ENCODE measurements at places on chromosomes 1 and 21.

- no peak for DNase-seq
These were observed 26.5 kb downstream of the CYYR1 start for GRCh38 chr21:26546446-26547097.

DNA sequence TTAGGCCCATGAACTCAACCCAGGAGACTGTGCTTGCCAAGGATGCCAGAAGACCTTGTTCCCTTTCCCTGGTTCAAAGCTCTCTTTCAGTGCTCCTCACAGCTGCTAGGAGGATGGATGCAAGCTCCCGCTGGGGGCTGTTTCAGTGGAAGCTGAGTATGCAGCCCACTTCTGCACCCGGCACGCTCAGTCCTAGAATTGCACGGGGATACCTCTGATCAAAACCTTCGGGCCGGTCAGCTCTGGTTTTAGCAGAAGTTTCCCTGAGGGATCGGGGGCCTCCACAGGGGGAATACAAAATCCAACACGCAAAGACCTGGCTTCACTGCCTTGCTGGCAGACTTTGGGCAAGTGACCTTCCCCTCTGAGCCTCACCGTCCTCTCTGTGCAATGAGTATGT is 4.2 kb upstream of the SSBP3 start:
- DNase-seq = no peak

GRCh38 chr1:112850034-112850757 is 105.8 kb downstream of the SLC16A1 start:
- no peak for DNase-seq

DNA sequence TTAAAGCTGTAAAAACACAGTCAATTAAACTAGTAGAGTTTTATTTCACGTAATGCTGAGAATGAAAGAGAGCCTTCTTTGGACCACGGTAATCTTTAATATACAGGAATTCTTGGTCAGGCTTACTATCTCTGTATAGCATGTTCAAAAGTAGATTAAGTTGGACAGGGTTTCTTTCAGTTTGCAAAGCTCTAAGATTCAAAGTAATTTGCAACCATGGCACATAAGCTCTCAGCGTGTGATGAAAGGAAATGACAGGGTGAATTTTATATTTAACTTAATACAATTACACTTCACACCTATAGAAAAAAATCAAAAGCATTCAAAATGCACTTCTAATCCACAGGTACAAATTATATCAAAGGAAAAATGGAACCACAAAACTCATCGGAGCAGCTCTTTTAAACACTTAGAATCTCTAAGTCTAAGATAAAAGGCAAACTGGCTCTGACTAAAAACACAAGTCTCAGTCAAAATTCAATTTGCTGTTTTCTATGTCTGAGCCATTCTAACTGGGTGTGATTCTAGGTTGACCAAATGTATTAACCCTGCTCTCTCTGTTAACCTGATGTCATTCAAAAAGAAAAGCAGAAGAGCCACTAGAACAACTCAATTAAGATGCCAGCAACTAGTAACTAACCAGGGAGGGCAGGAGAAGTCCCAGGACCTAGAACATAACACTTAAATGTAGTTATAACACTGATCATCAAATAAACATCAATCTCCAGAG is 147.7 kb downstream of the RERE start:
- DNase-seq = no peak

GRCh38 chr1:83676106-83676505 is 322.8 kb downstream of the TTLL7 start:
- no peak for DNase-seq

GRCh38 chr1:153527023-153527682 is 8.6 kb downstream of the S100A6 start:
- no peak for DNase-seq

DNA sequence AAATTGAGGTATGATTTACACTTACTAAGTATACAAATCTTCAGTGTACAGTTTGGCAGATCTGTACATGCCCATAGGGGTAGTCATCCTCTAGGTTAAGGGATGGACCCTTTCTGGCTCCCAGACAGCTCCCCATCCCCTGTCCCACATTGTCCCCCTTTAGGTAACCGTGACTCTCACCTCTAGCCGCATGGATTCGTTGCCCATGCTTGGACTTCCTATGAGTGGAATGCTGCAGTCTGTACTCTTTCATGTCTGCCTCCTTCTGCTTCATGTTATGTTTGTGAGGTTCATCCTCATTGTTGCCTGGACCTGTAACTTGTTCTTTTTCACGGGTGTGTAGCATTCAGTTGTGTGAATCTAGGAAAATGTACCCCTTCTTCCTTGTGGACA is 20.3 kb downstream of the SLC37A1 start:
- no peak for DNase-seq

- DNase-seq = peak; percentile 69
These were observed 9.8 kb downstream of the RAP1GAP start for GRCh38 chr1:21659099-21659923.

DNA sequence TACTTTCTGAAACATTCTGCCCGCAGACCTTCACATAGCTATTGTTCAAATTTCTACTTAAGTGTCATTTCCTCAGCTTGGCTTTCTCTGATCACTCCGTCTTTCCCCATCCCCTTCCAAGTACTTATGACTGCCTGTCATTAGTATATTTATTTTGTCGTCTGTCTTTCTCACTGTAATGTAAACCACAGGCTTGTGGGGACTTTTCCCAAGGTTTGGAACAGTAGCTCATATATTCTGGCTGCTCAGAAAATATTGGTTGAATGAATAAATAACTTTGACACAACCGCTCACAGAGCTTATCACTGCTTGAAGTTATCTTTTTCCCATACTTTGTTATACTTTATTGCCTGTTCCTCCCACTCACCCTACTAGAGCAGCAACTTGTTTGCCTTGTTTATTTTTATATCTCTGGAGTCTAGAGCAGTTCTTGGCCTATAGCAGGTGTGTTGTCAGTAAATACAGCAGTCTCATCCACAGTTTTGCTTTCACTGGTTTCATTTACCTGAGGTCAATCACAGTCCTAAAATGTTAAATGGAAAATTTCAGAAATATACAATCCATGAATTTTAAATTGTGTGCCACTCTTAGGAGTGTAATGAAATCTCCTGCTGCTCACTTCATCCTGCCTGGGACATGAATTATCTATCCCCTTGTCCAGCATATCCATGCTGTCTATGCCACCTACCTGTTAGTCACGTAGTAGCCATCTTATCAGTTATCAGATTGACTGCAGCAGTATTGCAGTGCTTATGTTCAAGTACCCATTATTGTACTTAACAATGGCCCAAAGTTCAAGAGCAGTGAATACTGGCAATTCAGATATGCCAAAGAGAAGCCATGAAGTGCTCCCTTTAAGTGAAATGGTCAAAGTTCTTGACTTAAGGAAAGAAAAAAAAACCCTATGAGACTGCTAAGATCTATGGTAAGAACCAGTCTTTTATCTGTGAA is 2.4 kb upstream of the CNIH4 start:
- no peak for DNase-seq

DNA sequence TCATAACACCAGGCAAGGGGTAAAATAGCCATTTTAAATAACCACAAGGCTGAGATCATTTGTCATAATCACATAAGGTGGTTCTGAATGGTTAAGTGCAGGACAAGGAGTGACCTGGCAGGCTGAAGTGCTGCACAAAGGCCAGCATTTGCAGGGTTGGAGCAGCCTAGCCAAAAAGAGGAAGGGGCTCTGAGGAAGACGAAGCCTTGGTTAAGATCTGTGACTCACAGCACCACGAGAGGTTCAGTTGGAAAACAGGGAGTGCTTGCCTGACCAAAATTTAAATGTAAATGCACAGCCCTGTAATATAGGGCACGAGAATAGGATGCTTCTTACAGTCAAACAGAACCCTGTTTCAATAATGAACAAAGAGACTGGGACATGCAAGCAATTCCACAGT is 12.1 kb downstream of the ATP5PF start:
- DNase-seq = no peak

GRCh38 chr1:17206196-17206595 is 1.3 kb downstream of the PADI1 start:
- no peak for DNase-seq

- no peak for DNase-seq
These were observed 20.0 kb downstream of the DRAXIN start for GRCh38 chr1:11711490-11711889.

GRCh38 chr1:59397139-59397858 is 100.4 kb downstream of the FGGY start:
- no peak for DNase-seq

DNA sequence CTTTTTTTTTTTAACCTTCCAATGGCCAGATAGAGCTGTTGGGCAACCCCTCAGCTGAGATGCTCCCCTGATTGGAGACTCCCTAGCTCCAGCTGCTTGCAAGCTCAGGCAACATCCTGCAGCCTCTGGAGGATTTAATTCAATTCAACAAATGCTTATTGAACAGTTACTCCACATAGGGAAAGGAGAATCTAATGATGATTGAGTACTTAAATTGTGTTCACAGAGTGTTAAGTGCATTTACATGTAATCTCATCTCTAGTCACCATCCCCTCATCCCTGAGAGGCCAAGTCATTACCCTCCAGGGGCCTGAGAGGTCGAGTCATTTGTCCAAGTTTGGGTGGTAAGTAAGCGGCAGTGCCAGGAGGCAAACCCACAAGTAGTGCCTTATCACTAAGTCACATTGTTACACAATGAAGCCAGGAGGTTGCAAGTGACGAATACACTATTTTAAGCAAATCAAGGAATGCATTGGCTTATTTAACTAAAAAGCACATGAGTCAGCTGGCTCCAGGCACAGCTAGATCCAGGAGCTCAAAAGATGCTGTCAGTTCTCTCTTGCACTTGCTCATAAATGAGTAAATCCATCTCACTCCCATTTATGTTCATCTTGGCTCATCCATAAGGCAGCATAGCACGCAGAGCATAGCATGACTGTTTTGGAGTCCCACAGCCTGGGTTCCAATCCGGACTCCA is 64.3 kb downstream of the OPTC start:
- no peak for DNase-seq

- no peak for DNase-seq
These were observed 99.1 kb downstream of the MRPL37 start for GRCh38 chr1:54299037-54299436.

- peak; percentile 2 for DNase-seq
These were observed 104.6 kb upstream of the TTC34 start for GRCh38 chr1:2906085-2906484.

DNA sequence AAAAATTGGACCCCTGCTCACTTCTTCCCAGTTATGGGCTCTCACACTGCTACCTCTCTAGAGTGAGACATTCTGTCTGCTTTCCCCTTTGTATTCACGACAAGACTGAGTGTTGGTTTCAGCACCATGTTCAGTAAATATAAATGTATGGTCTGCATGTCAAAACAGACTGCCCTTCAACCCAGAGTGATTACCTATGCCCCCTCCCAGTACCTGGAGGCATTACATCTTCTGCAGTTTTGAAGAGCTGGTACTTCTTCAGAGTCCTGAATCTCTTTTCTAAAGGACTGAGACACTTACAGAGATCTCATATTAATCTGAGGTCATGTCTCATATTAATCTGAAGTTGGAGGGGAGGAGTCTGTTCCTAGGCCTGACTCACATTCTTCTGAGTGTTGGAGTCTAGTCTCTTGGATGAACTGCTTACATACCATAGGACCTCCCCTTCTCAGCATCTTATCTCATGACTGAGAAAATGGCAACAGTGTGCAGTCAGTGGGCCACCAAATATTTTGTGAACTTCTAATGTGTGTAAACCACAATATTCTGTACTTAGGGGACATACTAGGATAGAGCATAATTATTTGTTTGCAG is 80.3 kb downstream of the RGL1 start:
- no peak for DNase-seq

DNA sequence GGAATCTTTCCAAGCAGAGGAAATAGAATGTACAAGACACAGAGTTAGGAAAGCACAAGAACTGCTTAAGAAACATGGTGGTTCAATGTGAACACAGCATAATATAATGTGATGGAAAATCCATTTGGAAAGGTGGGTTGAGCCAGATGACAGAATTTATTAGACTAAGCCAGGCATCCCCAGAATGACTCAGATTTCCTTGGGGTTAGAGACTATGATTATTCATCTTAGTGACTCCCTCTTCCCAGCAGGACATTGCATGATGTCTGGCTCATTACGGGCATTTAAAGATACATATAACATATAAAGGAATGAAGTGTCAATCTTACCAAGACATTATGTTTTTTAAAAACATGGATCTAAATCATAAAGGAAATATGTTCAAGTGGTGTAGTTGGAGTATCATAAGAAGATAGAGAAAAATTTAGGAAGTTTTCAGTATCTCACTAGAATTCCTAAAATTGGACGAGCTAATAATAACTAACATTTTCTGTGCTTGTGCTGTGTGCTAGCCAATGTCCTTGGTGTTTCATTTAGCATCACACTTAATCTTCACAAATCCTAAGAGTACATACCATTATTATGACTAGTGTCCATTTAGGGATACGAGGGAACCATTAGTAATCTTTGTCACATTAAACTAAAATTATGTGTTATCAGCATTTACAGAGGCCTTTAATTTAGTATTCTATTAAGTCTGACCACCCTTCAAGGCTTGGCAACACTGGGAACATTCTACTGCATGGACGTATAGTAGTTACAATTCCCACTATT is 41.0 kb upstream of the ST6GALNAC5 start:
- DNase-seq = no peak

DNA sequence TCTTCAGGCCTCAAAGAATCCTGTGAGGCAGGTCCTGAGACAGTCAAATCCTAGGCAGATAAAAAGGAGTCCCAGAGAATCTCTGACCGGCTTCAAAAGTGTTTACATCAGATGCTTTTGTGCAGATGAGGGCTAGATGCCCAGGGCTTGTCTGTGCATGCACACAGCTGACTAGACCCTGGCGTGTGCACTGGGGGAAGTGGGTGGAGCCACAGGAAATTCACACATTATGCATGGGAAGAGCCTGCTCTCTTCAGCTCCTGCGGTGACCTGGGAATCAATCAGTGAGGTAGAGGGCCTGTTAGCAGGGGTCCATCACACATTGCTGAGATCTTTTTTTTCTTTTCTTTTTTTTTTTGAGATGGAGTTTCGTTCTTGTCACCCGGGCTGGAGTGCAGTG is 36.6 kb upstream of the NHLH2 start:
- peak; percentile 91 for DNase-seq

- DNase-seq = no peak
These were observed 52.3 kb downstream of the MAB21L3 start for GRCh38 chr1:116163533-116163932.

DNA sequence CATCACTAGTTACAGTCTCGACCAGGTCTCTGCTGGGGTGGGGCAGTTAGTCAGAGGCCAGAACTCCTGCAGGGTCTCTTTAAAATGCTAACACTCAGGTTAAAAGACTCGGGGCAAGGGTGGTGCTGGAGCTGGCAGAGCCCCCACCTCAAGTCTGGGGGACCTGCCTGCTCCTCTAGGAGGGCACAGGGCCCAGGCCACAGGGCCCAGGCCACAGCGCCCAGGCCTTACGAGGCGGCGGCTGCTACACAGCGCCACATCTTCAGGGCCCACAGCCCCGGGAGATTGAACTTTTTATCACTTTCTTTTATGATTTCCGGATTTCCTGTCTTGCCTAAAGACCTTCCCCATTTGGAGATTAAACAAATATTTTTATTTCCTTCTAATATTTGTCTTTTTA is 10.4 kb downstream of the MPZ start:
- DNase-seq = no peak

GRCh38 chr1:21238141-21238800 is 52.0 kb downstream of the ECE1 start:
- no peak for DNase-seq

Data from NCI-H1105 treated with DMSO at 0.1 percent for 48 hours (cell line).